ENCODE measurements at places on chromosomes 4 and X.

GRCh38 chr4:101695176-101695575 is 95.4 kb upstream of the BANK1 start:
- no peak for DNase-seq

- no peak for DNase-seq
Measured at GRCh38 chr4:115121351-115122043, 8.1 kb upstream of the NDST4 start.

- DNase-seq, result no peak
Measured at GRCh38 chr4:40373636-40374035, 38.5 kb downstream of the CHRNA9 start.

GRCh38 chr4:177489471-177490246 is 47.4 kb upstream of the AGA start:
- DNase-seq, result no peak

DNA sequence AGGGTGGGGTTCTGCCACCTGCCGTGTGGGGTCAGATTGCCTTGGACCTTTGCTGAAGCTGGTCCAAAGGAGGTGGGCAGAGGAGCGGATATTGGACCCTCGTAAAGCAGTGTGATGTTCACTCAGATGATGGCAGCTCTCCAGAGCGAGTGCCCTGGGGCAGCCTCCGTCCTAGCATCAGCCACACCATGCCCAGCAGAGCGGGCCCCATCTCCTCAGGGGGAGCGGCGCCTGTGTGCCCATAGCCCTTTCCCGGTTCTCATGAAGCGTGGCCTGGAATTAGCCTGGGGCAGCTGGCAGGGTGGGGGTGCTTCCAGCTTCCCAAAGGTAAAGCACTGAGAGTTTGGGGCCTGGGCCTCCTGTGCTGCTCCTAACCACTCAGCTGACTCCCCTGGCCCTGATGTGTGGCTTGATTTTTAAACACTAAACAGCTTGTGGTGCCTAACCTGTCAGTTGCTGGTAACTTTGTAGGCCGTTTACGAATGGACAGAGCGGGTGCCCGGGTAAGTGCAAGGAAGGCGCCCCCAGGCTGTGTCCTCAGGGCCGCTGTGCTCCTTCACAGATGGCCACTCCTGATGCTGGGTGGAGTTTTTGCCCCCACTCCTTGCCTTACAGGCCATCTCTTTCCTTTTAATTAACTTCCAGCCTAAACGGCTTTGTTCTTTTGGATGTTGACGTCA is 36.0 kb downstream of the NOP14 start:
- no peak for DNase-seq

DNA sequence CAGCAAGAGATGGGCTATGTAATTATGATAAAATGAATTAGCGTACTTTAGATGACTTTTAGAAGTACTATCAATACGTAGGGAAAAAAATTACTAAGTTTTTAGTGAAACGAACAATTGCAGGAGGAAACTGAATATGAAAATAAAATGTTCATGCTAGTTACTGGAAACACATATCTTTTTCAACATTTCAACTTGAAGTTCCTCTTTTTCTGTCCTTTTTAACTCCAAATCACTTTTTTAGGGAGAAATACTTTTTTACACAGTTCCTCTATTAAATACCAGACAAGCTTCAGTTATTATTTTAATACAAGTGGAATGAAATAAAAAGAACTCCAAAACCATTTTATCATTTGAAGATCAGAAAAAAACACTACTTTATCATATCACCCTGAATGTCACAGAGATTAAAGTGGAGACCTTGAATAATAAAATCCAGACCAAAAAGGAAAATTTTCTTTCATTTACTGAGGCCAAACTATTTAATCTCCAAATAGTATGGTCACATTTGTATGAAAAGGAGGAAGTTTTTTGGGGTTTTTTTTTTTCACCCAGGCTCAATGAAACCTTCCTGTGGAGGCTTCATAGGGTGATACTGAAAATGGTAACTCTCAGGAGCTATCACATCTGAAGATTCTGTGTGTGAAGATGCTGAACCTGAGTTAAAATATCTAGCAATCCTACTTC is 306.2 kb downstream of the INPP4B start:
- DNase-seq, result no peak

DNA sequence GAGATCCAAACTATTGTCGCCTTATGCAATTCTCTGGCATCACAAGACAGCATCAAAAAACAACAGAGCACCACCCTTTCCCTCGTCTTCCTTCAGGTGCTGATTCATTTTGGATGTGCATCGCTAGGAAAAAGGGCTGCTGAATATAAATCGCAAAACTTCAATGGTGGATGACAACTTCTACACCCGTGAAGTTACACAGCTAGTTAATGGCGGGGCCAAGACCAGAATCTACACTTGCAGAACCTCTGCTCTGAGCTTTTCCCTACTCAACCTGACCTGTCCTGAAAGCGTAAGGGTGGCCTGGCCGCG is 674 bp downstream of the GNPDA2 start:
- no peak for DNase-seq

DNA sequence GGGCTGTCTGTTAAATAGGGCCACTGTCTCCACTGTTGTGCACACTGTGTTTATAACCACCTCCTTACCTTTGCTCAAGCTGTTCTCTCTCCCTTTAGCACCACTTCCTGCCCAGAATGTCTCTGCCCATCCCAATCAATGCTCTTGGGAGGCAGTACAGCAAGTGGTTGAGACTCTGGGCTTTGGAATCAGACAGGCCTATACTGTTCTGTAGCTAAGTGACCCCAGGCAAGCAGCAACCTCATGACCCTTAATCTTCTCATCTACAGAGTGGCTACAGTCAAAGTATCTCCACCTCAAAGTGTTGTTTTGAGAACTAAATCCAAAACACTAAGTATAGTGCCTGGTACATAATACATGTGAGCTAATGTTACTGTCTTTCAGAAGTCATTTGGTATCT is 3.8 kb upstream of the TXK start:
- DNase-seq, result no peak

- DNase-seq, result no peak
Measured at GRCh38 chrX:39427492-39427891, 626.2 kb downstream of the MID1IP1 start.

DNA sequence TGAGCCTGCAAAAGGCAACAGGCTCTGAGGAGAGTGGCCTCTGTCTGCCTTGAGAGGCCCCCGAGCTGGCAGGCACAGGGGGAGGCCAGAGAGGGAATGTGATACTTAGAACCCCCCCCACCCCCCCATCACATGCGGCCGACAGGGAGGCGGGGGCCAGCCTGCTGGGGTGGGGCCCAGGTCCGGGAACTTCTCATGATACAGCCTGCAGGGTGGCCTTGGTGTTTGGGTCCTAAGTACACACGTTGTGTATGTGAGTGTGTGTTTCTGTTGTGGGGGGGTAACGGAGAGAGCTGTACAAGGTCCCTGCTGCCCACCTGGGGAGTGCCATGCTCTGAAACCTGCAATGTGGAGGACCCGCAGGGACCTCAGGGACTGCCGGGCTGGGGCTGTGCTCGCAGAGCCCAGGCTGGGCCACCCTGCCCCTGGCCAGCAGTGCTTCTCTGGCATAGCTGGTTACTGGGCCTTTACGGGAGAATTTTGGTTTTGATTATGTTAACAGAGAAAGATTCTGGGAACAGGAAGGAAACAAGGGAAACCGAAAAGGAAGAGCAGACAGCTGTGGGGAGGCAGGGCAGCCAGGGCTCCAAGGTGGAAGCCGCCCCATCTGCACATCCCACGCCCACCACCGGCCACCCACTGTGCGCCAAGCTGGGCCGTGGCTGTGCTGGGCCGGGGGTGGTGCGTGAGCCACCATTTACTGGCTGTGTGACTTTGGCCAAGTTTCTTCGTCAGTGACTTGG is 19.9 kb downstream of the SH3BP2 start:
- no peak for DNase-seq

GRCh38 chrX:6693051-6693450 is 158.1 kb upstream of the VCX3A start:
- DNase-seq, result no peak

- no peak for DNase-seq
Measured at GRCh38 chrX:14939644-14940043, 66.4 kb downstream of the MOSPD2 start.

- no peak for DNase-seq
Measured at GRCh38 chr4:78331965-78332364, 219.6 kb upstream of the ANXA3 start.

DNA sequence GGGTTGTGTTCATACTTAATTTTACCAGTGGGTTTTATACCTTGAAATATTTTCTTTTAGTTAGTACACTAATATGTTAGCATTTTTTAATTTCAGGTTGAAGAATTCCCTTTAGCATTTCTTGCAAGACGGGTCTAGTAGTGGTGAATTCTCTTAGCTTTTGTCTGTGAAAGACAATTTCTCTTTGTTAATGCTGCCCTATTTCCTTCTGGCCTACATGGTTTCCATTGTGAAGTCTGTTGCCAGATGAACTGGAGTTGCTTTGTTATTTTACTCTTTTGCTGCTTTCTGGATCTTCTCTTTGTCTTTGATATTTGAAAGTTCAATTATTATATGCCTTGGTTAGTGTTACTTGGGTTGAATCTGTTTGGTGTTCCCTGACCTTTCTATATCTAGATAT is 25.0 kb upstream of the MTHFD2L start:
- DNase-seq, result no peak

GRCh38 chr4:89275587-89275986 is 32.0 kb downstream of the GPRIN3 start:
- no peak for DNase-seq

DNA sequence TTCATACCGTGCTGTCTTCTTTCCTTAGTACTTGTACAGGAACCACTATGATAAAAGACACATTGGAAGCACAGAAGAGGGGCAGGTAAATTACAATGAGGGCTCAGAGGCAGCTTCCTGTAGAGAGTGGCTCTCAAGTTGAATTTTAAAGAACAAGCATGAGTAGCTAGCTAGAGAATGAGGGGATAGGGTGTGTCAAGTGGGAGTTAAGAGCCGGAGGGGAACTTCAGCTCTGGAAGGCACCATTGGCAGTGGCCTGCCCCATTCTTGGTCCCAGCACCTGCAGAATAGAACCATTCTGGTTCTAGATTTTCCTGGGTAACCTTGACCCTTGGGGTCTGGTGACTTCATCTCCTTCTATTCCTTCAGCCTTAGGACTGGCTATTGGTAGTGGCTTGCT is 34.0 kb upstream of the JADE1 start:
- no peak for DNase-seq

DNA sequence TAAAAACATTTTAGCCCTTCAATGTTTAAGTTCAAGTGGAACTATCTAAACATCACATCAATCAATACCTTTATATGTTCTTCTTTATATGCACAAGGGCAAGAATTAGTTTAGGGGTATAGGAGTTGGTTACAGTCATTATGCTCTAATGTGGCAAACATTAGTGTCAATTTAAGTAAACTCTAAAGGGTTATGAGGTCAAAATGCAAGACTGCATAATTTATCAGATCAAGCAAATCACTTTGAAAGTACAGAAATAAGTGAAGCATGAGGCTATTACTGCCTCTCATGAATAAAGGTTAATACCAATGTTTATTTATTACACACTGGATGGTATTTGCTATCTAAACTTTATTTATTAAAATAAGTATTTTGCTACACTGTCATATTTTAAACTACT is 59.7 kb downstream of the MAB21L2 start:
- DNase-seq, result no peak

GRCh38 chr4:128566693-128567092 is 242.8 kb upstream of the JADE1 start:
- DNase-seq, result no peak

DNA sequence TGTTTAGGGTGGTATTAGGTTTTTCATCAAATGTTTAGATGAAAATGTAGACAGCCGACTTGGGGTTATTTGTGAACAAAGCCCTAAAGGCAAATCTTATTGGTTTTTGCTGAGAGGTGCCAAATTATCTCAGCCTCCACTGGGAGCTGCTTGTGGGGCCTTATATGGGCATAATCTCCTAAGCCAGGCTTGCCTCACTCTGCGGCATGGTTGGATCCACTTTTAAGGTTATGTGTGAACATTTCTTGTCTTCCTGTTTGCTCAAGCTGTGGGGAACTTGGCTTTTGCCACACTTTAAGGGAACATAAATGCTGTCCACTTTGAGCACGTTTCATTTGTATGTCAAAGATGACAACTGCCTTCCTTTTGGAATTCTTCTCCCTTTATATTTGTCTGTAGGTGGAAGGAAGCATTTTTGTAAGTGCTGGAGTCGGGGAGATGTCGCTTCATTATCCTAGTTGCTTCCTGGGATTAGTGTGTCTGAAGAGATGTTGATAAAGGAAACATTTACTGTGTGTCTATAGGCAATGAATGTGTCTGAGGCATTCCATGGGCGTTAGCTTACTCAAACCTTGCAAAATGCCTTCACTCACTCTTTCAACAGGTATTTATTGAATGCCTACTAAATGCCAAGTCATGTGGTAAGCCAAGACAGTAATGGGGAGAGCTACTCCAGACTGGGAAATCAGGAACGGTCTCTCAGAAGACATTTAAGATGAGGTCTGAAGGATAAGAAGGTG is 78.3 kb downstream of the SLC9A6 start:
- no peak for DNase-seq

DNA sequence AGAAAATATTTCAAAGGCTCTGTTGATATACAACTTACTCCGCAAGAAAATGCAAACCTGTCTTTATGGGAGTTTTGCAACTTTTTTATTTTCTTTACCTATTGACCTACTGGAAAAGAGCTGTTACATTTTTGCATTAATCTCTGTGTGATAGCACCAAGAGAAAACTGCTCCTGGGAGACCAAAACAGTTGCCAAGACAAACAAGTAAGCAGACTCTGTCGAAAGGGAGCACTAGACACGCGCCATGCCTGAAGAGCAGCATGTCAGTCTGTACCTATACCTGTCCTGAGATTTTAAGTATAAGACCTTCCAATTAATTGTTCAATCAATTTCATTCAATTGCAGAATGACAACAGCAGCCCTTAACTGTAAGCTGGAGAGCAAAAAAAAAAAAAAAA is 56.0 kb upstream of the TECRL start:
- DNase-seq, result no peak

DNA sequence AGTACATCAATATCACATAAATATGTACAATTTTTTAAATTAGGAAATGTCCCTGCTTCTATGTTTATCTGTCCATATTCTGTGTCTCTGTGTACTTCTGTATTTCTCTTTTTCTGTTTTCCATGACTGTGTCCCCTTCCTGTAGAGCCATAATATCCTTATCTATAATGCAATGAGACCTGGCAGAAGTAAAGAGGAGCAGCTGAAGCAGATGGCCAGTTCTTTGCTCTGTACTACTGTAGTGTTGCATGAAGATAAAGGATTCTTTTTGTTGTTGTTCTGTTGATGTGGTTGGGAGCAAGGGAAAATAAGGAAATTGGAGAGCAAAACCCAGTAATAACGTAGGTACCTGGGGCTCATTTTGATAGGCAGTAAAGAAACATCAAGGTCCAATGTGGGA is 301.7 kb downstream of the ADGRL3 start:
- no peak for DNase-seq

DNA sequence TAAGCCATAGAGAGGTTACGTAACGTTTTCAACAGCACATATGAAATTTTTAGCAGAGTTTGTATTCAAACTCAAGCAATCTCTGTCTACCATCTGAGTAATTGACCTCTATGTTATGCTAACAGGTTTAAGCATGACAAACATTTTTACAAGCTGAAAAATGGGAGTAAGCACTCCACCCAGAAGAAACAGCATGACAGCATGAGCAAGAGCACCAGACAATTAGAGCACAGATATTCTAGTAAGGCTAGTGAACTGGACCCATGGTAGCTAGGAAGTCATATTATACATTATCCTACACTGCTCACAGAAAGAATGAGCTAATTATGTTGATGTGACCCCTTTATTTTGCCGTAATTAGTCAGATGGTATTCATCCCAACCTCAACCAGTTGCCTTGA is 200.5 kb downstream of the PABPC4L start:
- no peak for DNase-seq

GRCh38 chr4:104489731-104490095 is 5.0 kb downstream of the CXXC4 start:
- DNase-seq, result no peak
